NCI-H1436 (cell line): ENCODE measurements at places on chromosomes 1 and 21.
A peak's percentile ranks its signal among the peaks of the same experiment; 100 is the strongest.

DNA sequence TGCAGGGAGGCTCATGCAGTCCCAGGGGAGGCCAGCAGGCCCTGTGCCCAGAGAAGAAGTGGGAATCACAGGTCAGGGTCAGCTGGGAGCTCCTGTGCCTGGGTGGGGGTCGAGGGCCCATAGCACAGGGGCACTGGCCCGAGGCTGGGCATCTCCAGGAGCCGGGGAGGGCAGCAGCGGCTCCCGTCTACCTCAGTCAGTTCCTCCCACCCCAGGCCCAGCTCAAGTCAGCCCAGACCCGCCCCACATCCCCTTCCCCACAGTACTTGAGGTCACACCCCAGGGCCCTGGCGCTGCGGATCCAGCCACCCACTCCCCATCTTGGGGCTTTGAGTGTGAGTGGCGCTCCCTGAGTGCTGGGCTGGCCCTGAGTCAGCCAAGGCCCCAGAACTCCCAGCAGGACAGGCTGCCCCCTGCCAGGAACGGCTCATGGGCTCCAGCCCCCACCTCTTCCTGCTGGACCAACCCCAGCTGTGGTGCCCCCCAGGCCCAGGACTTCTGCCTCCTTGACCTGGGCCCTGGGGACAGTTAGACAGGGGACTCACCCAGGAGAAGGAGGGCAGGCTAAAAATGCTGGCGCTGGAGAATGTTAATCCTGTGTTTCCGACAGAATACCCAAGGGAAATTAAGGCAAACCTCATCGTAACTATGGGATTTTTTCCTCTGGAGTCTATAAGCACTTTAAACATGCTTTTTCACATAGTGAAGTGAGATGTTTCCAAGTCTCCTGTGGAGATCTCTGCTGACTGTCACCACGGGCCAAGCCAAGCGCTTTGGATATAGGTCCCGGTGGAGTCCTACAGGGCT is 68.8 kb upstream of the COL6A1 start:
- DNase-seq, result no peak

DNA sequence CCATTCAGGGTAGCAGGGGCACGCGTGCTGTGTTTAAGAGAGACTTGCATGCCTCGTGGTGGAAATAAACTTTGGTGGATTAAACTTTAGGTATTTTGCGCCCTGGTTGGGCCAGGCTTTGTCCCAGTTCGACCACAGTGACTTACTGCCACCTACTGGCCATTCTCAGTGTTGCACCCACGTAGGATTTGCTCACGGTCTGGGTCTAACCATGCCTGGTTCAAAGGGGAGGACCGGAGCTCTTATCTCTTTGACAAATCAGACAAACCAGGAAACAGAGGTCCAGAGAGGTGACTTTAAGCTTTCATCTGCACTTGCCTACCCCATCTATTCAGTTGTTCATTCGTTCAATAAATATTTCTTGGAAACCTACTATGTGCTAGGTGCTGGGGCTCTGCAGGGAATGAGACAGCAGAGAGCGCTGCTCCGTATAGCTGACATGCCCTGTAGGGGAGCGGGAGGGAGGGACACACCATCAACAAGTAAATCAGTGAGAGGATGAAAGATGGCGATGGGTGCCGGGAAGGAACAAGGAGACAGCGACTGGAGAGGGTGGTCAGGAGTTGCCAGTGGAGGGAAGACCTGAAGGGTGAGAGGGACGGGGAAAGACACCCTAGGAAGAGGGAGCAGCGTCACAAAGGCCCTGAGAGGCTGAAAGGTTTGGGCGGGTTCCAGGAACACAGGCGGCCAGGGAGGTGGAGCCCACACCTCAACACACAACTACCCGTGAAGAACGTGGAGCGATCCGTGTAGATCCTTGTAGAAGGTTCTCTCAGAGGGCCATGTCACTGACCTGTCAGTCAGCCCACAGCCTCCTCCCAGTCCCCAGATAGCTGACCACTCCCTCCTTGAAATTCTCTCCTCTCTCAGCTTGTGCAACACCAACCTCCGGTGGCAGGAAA is 27.2 kb upstream of the TINAGL1 start:
- peak; percentile 77 for DNase-seq

DNA sequence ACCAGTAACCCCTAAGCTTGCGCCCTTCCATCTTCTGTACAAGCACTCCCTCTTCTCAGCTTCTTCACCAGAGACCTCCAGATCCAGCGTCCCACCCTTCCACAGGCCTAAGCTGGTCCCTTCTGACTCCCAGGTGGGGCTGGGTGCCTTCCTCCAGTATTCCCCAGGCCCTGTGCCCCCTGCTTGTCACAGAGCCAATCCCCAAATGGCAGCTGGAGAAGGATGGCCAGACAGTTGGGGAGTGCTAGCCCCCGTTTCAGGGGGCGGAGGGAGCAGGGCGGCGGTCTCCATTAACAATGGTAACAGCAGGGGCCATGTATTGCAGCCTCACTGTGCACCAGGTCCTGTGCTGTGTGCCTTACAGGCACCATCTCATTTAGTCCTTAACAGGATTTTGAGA is 85.7 kb downstream of the KCNN3 start:
- DNase-seq, result no peak

DNA sequence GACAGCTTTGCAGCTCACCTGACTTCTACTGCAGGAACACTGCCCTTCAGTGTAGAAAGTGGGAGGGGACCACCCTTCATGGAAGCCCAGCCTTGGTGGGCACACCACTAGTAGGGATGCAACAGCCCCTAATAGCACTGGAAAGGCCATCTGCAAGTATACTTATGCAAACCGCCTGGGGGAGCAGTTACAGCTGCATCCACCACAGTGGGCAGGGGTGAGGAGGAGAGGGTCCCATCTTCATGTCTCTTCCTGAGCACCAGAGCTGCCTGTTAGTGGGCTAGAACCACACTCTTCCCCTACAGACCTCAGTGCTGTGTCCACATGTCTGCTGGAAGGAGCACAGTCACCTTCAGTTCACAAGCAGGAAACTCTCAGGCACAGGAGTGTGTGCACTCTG is 66.2 kb upstream of the LHX8 start:
- DNase-seq, result no peak

GRCh38 chr21:33898586-33898985 is 17.0 kb downstream of the ATP5PO start:
- DNase-seq, result no peak

GRCh38 chr1:163614361-163614760 is 292.6 kb downstream of the NUF2 start:
- no peak for DNase-seq

DNA sequence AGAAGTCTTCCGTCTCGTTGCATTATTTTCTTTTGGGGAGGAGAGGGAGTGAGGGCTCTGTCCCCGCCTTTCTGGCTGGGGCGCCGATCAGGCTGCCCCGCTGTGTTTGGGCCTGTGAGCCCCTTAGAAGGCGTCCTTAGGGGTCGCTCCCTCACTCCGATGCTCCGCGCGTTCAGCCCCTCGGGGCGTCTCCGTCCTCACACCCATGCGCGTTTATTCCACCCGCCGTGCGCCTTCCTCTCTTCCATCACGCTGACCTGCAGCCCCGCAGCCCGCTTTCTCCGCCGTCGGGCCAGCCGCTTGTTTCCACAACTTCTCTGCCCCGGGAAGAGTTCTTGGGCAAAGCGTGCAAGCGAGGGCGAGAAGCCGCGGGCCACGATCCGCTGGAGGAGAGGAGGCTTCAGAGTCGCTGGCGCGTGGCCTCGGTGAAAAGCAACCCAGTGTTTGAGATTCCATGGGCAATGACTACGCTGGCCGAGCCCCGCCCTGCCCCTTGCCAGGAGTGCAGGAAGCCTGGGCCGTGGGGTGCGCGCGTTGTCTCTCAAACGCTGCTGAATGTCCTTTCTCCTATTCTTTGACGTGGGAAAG is 27.7 kb downstream of the TRIM11 start:
- DNase-seq, result peak; percentile 13

GRCh38 chr21:46150073-46150472 is 5.3 kb downstream of the FTCD start:
- DNase-seq, result no peak

GRCh38 chr1:76668046-76668445 is 199.2 kb upstream of the ST6GALNAC5 start:
- no peak for DNase-seq

- no peak for DNase-seq
Observed at GRCh38 chr1:54282101-54282847, 82.3 kb downstream of the MRPL37 start.

GRCh38 chr1:45574105-45574626 is 9.7 kb upstream of the NASP start:
- no peak for DNase-seq

GRCh38 chr1:10649517-10650201 is 146.8 kb downstream of the CASZ1 start:
- no peak for DNase-seq

DNA sequence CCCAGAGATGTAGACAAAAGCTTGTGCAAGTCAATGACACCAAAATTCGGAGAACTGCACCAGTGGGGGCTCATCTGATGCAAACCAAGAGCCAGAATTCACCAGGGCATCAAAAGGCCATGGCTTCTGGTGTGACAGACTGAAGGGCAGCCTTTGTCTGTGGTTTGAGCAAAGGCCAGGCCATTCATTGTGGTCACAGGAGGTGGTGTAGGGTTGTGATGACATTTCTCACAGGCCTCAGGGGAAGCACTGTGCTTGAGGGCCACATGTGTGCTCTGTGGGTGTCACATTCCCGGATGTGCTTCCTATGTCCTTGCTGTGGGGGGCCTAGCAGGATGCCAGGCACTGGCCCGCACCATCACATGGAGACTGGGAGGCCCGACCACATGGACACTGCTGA is 22.5 kb upstream of the KCNE1 start:
- no peak for DNase-seq

GRCh38 chr1:61076728-61077675 is 5.4 kb upstream of the NFIA start:
- DNase-seq, result peak; percentile 95

GRCh38 chr1:221159608-221160007 is 280.4 kb downstream of the HLX start:
- DNase-seq, result peak; percentile 8

- no peak for DNase-seq
Observed at GRCh38 chr21:38498057-38498833, at the start of gene ERG. TSS of gene ERG (minus strand) at chr21:38498477. CDS start at chr21:38498380, 97 bp downstream.

- no peak for DNase-seq
Observed at GRCh38 chr21:33733601-33734000, 91.3 kb downstream of the ITSN1 start.

- no peak for DNase-seq
Observed at GRCh38 chr1:89739013-89739843, 81.6 kb upstream of the LRRC8D start.

- no peak for DNase-seq
Observed at GRCh38 chr1:25703041-25703440, 86.5 kb downstream of the MAN1C1 start.

- DNase-seq, result no peak
Observed at GRCh38 chr1:17297991-17298390, 10.0 kb upstream of the PADI4 start.

GRCh38 chr1:243471754-243472745 is 216.2 kb downstream of the SDCCAG8 start:
- DNase-seq, result no peak
